CD4-positive, alpha-beta T cell treated with Interleukin-10 for 1 hour (primary cell): ENCODE measurements at places on chromosomes 12 and 14.

GRCh38 chr14:85607651-85608081 is 77.7 kb downstream of the FLRT2 start:
- DNase-seq, result no peak

- peak; percentile 6 for DNase-seq
Measured at GRCh38 chr12:76183459-76184186, 99.1 kb upstream of the NAP1L1 start.

DNA sequence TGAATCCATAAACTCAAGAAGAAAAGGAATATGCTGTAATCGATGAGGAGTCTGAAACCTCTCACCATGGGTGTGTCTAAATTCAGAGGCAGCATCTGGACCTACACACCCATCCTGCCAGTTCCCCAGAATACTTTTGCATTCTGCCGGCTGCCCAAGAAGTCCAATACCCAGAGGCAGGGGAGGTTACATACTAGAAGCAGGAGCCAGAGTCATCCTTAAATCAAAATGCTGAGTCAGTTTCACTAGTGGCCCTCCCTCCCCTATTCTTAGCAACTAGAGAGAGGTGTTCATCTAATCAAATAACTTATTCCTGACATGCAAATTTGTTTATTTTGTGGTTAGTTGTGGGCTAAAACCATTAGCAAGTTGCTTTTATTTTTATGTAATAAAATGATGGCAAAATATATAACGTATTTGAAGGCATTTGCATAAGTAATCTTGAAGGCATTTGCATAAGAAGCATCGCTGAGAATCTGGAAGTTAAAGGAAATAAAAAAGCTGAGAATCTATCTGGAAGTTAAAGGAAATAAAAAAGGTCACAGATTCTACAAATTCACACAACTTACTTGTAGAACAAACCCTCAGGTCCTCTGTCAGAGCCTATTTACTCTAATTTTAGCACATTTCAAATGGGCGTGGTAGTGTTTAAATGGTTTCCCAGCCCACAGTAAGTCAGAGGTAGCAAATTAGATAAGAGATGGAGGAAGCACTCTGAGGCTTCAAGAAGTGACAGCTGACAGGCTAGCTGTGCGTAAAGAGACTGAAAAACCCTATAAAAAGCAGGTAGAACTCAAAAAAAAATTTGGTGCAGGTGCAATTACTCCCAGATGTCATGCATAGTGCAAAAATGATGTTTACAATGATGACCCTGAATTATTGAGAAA is 7.8 kb downstream of the BHLHE41 start:
- DNase-seq, result no peak

GRCh38 chr12:51533799-51534198 is 57.2 kb upstream of the SCN8A start:
- no peak for DNase-seq

DNA sequence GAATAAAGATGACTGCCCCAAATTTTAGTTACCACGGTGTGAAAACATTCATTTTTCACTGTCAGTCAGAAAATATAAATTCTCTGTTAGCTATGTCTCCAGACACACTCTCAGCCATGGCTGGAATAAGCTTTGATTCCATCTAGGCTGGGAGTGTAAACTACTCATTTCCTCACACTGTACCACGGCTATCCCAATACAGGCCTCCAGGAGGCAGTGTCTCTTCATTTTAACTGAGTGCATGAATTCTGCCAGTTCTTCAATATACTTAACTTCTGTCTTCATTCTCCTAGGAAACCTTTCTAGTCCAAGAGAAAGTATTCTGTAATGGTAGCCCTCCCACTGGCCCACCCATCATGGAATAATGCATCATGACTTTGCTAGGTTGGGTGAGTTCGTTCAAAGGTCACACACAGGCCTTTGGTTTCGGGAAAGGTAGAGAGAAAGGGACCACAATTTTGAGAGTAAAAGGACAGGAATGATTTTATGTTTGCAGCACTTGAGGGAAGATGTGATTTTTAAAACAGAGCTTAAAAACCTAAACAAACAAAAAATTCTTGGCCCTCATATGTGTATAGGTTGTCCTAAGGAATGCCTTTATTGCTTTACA is 381.1 kb downstream of the SEC23A start:
- peak; percentile 20 for DNase-seq
